COR-L47 (cell line): ENCODE measurements at places on chromosomes 6 and 20.

- no peak for DNase-seq
These were observed 57.6 kb downstream of the GOPC start for GRCh38 chr6:117544716-117545115.

DNA sequence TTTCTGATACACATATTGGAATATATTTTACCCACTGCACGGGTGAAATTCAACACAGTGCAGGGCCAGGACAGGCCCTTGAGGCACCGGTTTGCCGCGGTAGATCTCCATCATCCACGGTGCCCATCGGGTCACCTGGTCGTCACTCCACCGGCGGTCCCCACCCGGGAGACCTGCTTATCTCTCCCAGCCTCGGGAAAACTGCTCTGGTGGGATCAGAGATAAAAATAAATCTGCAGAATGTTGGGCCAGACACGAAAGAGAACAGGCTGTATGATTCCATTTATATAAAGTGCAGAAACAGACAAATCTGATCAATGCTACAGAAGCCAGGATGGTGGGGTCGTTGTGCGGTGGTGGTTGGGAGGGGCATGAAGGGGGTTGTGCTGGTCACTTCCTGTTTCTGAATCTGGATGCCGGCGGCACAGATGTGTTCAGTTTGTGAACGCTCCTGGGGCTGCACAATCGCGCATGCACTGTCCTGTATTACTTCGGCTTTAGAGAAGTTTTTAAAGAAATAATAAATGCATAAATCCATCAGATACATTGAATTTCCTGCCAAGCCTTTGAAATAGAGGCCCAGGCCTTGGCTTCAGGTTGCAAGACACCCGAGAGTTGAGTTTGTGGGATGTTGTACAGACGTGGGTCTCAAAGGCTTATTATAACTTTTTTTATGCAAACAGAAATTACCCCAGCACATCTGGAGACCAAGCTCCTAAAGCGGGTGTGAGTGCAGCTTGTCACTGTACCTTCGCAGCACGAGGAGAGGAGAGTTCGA lies 54.3 kb downstream of the ANKRD60 start:
- DNase-seq: no peak

DNA sequence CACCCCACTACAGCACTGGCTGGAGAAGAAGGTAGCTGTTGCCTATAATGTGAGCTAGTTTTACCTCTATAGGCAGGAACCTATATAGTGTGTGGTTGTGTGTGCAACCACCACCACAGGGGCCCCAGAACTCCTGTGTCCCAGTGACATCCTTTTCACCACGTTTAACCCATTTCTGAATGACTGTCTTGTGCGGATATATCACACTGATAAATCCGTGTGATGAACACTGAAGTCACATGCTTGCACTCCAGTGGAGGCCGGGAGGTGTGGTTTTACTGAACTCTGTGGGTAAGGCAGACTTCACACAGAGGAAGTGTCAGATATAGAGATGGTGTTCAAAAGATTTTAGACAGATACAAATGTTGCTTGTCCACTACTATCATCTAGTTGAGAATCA lies 32.5 kb downstream of the SDHAF4 start:
- no peak for DNase-seq

DNA sequence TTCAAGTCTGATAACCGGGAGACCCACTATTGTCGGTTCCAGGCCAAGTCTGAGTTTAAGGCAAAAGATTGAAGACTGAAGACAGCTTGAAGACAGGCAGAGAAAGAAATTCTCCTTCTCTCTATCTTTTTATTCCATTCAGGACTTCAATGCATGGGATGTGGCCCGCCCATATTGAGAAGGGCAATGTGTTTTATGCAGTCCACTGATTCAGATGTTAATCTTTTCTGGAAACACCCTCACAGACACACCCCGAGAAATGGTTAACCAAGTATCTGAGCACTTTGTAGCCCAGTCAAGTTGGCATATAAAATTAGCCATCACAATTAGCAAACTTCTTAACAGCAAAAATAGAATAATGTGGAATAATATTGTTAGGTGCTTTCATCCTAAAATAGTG lies 75.5 kb upstream of the FABP7 start:
- DNase-seq: no peak

DNA sequence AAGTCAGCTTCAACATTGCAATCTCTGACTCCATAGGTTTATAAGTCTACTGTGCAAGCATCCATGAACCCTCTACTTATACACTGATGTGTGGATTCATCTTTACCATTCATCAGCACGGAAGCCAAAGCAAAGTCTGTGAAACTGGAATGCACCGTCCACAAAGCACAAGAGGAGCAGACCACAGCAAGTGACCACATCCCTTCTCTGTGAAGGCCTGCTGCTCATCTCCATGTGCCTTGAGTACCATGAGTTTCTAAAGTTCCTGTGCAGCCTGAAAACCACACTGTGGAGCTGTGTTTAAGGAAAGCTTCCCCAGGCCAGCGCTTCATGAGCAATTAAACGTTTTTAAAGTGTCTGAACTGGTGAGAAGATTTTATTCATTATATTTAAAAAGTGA lies 20.0 kb downstream of the GABRR1 start:
- DNase-seq: no peak

GRCh38 chr6:22613695-22614094 lies 44.3 kb downstream of the HDGFL1 start:
- DNase-seq: no peak

- DNase-seq: peak; percentile 14
These were observed 1.8 kb downstream of the RIPOR2 start for GRCh38 chr6:24933868-24934401.

GRCh38 chr6:56463443-56463842 lies 179.2 kb downstream of the DST start:
- no peak for DNase-seq

DNA sequence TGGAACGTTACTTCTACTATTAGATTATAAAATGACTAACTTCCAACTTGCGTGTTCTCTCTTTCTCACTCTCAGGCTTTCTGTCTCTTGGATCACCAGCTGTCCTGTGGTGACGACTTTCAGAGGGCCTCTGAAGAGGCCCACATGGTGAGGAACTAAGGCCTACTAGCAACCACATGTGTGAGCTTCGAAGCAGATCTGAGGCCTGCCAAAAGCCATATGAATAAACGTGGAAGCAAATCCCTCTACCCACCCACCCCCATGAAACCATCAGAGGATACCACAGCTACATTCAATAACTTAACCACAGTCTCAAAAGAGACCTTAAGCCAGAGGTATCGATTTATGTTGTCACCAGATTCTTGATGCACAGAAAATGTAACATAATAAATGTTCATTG lies 13.5 kb upstream of the BMP5 start:
- no peak for DNase-seq

DNA sequence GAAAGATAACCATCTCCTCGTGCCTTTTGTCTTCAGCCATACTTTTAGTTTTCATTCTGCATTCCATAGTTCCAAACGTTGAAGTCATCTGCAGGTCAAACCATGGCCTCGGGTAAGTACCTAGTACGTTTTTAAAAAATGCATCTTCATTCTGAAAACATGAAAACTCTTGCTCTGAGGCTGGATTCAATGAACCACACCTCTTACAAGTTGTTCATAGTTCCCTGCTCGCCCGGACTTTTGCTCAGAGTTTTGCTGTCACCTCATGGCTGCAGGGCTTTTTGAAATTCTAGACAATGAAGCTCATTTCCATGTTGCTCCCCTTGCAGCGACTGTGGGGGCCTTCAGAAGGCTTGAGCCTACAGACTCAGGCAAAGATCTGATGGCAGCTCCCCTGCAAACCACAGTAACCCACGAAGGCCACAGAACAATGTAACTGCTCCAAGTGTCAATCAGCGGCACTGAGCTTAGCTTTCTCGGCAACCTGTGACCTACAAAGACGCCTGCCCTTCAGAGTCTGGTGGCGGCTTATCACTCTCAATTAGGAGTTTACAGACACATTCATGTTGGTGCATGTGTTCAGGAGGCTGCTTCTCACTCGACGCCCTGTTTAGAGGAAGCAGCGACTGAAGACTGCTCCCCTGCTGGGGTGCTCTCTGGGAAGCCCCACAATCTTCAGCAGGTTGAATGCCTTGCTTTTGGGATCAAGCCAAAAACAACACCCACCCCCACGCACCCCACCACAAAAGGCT lies 61.2 kb downstream of the FOXC1 start:
- DNase-seq: no peak

GRCh38 chr6:108619431-108620197 lies 58.9 kb downstream of the FOXO3 start:
- DNase-seq: no peak

DNA sequence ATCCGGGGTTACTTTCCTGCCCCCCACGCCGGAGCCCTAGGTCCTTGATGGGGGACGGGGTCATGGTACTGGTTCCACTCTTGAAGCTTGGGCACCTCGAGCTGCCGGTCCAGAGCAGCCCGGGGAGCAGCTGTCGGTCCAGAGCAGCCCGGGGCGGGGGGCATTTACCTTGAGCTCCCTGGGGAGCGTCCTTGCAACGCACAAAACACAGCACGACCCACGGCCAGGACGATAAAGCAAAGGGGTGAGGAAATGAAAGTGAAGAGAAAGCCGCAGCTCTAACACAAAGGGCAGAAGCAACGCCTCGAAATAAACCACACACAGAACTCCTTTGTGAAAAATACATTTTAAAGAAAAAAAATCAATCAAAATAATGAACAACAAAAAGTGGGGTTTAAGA lies 39.1 kb downstream of the KCNQ2 start:
- no peak for DNase-seq

DNA sequence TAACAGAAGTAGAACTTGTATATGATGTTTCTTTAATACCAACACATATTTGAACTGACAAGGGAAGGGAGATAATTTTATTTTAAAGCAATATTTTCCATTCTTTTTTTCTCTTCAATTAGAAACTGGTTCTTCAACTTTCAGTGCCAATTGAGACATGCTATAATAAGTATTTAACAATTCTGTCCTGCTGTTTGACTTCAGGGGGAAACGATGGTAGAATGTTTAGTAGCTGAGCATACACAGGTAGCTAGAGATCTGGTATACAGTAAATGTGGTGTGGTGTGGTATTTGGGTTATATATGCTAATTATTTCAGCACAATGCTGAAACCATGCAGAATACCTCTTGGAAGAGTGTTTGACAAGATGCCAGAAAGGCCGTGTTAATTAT lies 156.9 kb downstream of the ARID1B start:
- peak; percentile 60 for DNase-seq

DNA sequence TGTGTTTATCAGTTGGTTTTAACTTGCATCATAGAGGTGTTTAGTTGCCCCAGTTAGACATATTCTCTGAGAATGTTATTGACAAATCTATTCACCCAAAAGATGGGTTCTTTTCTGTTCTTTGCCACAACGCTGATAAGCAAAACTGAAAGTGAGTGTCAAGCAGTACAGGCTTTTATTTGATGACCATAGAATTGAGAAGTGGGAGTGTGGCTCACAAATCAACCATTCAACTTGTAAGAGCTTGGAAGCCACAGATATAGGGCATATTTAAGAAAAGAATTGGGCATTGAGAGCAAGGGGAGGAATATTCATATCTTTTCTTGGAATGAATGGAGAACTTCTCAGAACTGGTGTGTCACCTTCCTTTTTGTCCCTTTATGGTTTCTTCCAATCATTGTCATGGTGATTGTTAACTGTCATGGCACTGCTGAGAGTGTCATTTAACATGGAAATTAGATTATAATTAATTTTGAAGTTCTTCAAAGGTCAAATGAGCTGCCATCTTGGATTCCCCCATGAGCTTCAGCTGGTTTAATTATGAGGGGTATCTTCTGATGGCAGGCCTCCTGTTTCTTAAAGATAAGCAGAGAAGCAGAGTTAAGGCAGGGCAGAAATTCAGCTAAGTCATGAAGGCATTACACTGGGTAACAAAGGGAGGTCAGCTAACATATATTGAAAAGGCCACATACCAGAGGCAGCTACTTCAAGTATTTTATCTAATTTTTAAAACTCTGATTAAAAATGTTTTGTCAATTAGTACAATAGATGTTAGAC lies 254.0 kb upstream of the HTR1E start:
- no peak for DNase-seq

- DNase-seq: no peak
These were observed 170.9 kb upstream of the AKAP12 start for GRCh38 chr6:151068761-151069312.

- no peak for DNase-seq
These were observed 239.4 kb upstream of the FERMT1 start for GRCh38 chr20:6362245-6362644.

GRCh38 chr6:170266061-170266825 lies 24.6 kb downstream of the DLL1 start:
- no peak for DNase-seq

DNA sequence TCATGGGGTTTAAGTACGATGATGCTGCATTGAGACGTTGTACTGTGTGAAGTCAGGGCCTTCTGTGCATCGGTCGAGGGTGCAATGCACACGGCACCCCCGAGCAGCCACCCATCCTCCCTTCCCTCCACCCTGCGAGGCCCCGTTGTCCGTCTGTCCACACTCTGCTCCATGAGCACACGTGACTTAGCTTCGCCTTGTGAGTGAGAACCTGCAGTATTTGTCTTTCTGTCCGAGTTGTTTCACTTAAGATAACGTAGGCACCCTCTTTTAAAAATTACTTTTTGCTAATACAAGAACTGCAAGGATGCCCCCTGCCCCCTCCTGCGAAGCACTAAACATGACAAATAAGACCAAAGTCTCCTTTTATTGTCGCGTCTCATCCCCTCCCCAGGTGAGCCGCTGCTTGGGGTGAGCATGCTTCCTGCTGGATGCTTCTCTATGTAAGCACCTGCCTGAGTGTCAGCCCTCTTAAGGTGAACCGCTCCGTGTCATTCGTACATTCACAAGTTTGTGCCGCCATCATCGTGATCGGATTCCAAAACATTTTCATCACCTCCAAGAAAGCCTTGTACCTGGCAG lies 3.6 kb upstream of the RBBP8NL start:
- no peak for DNase-seq

DNA sequence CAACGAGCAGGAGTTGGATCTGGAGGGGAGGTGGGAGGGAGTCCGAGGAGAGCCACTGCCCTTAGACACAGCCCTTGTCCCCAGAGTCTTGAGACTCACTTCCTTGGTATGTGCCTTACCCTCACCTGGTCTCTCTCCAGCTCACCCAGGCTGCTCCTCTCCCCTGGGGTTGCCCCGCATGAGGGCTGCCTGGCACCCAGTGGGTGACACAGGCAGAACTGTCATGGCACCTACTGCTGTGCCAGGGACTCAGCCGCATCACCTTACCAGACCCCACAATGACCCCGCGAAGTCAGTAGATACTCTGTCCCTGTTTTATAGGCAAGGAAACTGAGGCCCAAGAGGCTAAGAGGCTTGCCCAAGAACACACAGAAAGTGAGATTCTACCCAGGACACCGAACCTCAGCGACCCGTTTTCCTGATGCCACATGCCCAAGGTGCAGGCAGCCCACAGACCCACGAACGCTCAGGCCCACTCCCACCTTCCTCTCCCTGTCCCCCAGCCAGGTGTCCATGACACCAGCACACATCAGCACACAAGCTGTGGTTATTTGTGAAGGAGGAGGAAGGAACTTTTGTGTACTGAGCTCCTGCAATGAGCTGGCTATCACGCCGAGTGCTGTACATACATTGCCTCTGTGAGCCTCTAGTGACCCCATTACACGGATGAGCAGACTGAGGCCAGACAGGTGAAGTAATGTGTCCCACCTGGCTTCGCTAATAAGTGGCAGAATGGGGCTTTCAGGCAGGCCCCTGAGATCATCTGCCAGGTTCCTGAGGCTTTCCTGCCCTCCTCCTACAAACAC lies 168.1 kb downstream of the GRM4 start:
- DNase-seq: no peak
